ENCODE measurements at places on chromosomes 6 and 20. TPM values are rescaled to one million over a fixed set of nuclear protein-coding genes. Genes with fewer than 3 reads are reported as not detected.

- H3K36me3 ChIP-seq, result no peaks in the 10 kb centered on the region
- H3K27me3 ChIP-seq, result peaks cover 2% of the 10 kb centered on the region
- H3K4me1 ChIP-seq, result peaks cover 2% of the 10 kb centered on the region
- H3K27ac ChIP-seq, result no peak overlapping the region
Observed at GRCh38 chr6:148635070-148635743, 111.6 kb upstream of the UST start.

DNA sequence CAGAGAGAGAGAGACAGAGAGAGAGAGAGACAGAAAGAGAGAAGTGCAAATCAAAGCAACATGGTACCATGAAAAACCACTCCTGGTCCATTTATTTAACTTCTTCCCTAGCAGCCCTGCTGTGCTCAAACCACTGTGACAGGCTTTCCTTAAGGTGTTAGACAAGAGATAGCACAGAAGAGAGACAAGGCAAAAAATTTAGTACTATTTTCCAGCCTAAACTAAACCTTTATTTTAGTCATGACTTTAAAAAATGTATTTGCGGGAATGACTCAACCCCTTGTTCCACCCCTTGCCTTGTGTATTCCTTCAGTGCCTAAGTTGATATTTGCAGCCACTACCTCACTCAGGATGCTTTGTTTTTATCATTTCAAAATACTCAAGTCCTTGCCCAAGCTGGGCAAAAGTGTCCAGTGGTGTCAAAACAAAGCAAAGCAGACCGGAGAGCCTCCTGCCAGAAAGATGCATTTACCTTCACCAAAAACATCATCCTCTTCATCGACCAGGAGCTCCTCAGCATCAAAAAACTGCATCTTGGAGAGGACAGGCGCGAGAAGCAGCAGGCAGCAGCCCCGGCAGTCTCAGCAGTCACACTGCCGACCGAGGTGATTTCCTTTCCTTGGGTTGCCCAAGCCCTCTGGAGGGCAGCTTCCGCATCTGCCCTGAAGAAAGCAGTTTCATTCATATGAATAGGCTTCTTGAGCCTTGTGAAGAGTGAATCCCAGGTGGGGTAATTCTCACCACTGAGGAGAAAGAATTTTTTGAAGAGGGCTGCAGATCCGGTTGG is at the start of gene RIPOR2:
RIPOR2 (minus strand) TSS at position 595 of the 787 bp plus-strand sequence; CDS start at position 533, 62 bp downstream.
- no peak within 1 kb of the TSS for H3K4me3 ChIP-seq
- no peaks in the 10 kb centered on the region for H3K36me3 ChIP-seq
- peaks cover 33% of the 10 kb centered on the region for H3K4me1 ChIP-seq
- H3K27me3 ChIP-seq, result no peaks in the 10 kb centered on the region

DNA sequence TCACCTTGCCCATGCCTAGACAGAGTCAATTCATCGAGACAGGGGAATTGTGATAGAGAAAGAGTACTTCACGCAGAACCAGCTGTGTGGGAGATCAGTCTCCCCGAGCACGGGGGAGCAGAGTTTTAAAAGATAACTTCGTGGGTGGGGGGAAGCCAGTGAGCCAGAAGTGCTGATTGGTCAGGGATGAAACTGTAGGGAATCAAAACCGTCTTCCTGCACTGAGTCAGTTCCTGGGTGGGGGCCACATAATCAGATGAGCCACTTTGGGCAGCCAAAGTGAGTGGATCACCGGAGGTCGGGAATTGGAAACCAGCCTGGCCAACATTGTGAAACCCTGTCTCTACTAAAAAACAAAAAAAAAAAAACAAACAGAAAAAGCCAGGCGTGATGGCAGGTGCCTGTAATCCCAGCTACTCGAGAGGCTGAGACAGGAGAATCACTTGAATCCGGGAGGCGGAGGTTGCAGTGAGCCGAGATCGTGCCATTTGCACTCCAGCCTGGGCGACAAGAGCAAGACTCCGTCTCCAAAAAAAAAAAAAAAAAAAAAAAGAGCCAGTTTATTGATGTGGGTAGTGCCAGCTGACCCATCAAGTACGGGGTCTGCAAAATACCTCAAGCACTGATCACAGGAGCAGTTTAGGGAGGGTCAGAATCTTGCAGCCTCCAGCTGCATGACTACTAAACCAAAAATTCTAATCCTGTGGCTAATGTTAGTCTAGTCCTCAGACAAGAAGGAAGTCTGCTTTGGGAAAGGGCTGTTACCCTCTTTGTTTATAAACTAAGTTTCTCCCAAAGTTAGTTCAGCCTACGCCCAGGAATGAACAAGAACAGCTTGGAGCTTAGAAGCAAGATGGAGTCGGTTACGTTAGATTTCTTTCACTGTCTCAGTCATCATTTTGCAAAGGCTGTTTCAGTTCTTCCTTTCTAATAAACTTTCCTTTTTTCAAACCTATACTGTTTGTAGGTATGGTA is 3.9 kb upstream of the TRIM39 start:
- no peak for DNase-seq
- H3K27me3 ChIP-seq, result no peaks in the 10 kb centered on the region
- H3K36me3 ChIP-seq, result peaks cover 11% of the 10 kb centered on the region
- peak overlapping the region; percentile 86 for H3K27ac ChIP-seq

STK38 gene
- total RNA-seq, result 53.9 TPM

GRCh38 chr20:61803915-61804751 is 261.5 kb downstream of the TAF4 start:
- no peaks in the 10 kb centered on the region for H3K36me3 ChIP-seq
- DNase-seq, result no peak
- no peaks in the 10 kb centered on the region for H3K27me3 ChIP-seq
- H3K4me3 ChIP-seq, result no peak overlapping the region

PPP1R3D gene
- 6.3 TPM for total RNA-seq

DNA sequence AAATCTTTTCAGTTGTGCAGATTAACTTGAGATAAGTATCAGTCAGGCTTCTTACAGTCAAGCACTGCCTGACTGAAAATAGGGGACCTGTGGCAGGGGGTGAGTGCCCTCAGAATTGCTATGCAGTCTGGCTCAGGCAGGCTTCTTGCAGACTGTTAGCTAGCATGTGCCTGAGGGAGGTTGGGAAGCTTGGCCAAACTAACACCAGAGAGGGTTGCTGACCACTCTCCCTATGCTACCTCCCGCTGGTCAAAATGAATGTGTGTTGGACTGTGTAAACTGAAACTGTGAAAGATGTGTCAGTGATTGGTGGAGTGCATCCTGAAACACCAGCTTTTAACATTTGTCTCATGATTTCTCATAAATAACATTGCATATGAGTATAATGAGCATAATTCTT is 622.3 kb upstream of the IMPG1 start:
- no peaks in the 10 kb centered on the region for H3K36me3 ChIP-seq
- DNase-seq, result no peak
- H3K4me1 ChIP-seq, result no peaks in the 10 kb centered on the region
- no peak overlapping the region for H3K27ac ChIP-seq
- no peak overlapping the region for H3K4me3 ChIP-seq

- H3K27me3 ChIP-seq, result no peaks in the 10 kb centered on the region
- H3K27ac ChIP-seq, result peak overlapping the region; percentile 92
- peak; percentile 65 for DNase-seq
Observed at GRCh38 chr6:11194356-11195218, 37.9 kb downstream of the NEDD9 start.

HAO1 gene
- total RNA-seq, result not detected
